Iris pigment epithelial cell (primary cell): ENCODE measurements at places on chromosomes 6 and 20.

- DNase-seq = no peak
Observed at GRCh38 chr20:52974179-52974594, 2.0 kb downstream of the TSHZ2 start.

GRCh38 chr6:131250122-131250521 lies 114.9 kb downstream of the AKAP7 start:
- DNase-seq = peak; percentile 60

DNA sequence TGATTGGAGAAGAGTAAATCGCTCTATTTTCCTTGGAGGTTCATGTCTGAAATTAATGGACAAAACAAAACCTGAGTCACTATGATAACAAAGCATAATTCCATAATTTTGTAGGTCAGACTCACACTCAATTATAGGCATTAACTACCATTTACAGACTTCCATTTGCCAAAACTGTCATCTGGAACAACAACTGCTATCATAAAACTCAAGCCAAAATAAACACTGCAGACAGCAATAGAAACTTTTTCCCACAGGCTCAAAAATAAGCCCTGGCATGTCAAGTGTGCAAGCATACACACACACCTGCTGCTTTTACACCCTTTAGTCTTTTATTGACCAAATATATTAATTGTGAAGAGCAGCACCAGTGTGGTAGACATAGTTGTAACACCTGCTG lies 7.1 kb downstream of the MRPS10 start:
- DNase-seq = no peak

GRCh38 chr20:6420336-6420735 lies 297.5 kb upstream of the FERMT1 start:
- peak; percentile 76 for DNase-seq

- peak; percentile 91 for DNase-seq
Observed at GRCh38 chr20:38825901-38826625, 20.6 kb downstream of the PPP1R16B start.

- no peak for DNase-seq
Observed at GRCh38 chr6:47290124-47290834, 19.4 kb downstream of the TNFRSF21 start.

DNA sequence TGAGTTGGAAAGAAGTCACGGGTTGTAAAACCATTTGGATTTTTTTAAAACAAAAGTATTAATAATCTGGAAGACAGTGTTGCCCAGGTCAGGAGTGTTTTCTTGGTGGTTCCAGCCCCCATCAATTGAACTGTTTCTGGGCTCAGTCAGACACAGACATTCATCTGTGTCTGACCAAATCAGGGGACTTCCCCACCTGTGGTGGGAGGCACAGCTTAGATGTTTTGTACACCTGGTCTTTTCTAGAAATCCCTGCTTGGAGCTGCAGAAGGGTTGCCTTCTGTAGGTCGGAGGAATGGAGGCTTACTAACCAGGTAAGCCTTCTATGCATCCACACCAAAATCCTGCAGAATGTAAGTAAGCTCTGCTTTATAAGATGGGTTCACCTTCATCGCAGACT lies 63.6 kb downstream of the CDS2 start:
- DNase-seq = no peak

DNA sequence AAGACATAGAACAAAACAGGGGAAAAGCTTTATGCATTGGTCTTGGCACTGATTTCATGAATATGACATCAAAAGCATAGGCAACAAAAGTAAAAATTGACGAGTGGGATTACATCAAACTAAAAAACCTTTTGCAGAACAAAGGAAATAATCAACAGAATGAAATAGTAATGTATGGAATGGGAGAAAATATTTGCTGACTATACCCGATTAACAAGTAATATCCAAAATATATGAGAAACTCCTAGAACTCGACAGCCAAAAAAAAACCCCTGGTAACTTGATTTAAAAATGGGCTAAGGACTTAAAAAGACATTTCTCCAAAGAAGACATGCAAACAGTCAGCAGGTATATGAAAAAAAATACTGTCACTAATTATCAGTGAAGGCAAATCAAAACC lies 231.7 kb upstream of the MAN1A1 start:
- no peak for DNase-seq
